ENCODE measurements at places on chromosomes 16 and 17.

DNA sequence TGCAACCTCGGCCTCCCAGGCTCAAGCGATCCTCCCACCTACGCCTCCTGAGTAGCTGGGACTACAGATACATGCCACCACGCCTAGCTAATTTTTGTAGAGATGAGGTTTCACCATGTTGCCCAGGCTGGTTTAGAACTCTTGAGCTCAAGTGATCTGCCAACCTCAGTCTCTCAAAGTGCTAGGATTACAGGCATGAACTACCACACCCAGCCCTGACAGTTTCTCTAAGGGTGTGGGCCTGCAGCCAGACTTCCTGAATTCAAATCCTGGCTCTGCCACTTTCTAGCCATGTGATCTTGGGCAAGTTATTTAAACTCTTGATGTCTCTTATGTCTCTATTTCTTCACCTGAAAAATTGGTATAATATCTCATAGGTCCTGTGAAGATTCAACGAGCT is 5.6 kb downstream of the CUEDC1 start:
- DNase-seq: no peak

- no peak for DNase-seq
Observed at GRCh38 chr16:18783430-18784341, 6.4 kb downstream of the RPS15A start.

GRCh38 chr17:40073454-40074174 is 10.8 kb downstream of the THRA start:
- DNase-seq: no peak

DNA sequence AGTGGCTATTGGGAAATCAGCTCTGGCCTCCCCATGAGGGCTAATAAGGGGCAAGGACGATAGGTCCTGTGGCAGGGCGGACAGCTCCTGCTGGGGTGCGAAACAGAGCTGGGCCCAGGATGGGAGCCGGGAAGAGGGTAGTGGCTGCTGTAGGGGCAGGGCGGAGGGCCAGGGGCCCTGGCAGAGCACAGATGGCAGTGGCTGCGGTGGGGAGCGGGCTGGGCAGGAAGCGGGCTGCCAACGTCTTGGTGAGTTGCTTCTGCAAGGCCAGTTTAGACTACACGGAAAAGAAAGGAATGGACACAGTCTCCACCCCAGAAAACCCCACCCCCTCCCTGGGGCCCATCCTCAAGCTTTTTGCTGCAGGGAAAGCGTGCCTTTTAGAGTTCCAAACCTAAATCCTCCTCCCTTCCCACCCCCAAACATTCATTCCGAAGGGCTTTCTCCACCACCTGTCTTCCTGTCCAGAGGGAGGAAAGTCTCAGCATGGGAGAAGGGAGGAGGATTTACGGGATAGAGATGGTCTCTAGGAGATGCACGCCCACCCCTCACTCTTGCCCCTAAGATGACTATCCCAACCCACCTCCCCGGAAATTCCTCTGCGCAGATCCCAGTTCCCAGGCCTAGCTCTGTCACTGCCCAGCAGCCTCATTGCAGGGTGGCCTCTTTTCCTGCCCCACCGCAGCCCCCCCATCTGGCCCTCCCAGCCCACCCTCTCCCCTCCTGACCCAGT is 7.1 kb downstream of the NKIRAS2 start:
- DNase-seq: no peak

DNA sequence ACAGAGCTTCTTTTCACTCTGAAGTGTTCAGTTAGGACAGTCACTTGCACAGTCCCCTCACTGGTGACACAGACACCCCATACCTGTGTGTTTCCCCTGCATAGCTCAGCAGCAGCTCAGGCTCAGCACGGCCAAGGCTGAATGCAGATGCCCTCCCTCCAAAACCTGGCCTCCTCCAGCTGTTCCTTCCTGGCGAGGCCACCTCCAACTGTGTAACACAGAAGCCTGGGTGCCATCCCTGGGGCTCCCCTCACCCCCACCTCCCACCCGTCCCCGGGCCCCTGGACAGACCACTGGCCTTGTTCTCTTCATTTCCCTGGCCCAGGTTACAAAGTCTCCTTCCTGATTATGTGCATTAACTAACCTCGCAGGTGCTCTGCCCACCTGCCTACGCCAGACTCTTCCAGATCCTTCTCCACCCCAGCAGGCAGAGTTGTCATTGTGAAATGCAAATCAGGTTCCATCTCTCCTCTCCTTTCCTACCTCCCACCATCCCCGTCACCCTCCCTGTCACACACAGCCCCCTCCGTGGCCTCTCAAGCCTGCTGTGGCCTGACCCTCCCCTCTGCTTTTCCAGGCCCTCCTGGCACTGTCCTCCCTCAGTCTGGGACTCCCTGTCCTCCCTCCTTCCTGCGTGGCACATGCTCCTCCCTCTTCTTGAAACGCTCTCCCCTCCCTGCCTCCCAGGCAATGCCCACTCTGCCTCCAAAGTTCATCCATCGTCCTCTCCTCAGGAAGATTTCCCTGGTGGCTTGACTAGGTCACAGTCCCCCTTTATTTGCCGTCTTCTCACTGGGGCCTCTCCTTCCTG is 26.4 kb downstream of the MLYCD start:
- DNase-seq: no peak

DNA sequence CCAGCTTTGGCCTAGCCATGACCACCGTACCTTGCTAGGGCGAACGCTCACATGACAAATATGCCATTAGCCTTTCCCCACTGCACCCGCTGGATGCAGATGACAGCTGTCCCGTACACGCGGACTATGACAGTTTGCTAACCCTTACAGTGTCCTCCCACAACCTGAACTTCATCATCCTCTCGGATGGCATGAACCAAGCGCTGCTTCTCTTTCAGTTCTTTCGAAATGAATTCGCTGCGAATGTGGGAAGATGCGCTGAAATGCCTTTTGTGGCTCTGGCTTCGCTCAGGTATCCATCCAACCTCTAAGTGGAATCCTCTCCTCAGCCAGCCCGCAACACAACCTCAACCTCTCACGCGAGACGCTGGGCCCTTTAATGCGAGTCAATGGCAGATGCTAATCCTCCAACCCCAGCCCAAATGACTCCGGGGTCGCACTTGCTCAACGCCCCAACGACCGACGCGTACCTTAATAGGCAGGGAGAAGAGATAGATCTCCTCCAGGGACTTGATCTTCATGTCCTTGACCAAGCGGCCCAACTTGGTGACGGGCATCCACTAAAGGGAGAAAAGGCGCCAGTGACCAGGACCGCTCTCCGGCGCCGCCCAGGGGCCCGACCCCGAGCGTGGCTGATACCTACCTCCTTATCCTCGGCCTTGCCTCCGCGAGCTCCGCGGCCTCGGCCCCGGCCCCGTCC is 670 bp downstream of the RPS2 start:
- DNase-seq: peak; percentile 57

GRCh38 chr17:8696426-8696825 is 48.2 kb downstream of the CCDC42 start:
- DNase-seq: no peak

- DNase-seq: no peak
Observed at GRCh38 chr17:74455821-74456220, 10.6 kb upstream of the CD300A start.

Data from CD4-positive, alpha-beta memory T cell (primary cell).